ENCODE measurements at places on chromosomes 7 and 10.

- no peak for DNase-seq
Measured at GRCh38 chr7:36165059-36165458, 12.0 kb downstream of the EEPD1 start.

DNA sequence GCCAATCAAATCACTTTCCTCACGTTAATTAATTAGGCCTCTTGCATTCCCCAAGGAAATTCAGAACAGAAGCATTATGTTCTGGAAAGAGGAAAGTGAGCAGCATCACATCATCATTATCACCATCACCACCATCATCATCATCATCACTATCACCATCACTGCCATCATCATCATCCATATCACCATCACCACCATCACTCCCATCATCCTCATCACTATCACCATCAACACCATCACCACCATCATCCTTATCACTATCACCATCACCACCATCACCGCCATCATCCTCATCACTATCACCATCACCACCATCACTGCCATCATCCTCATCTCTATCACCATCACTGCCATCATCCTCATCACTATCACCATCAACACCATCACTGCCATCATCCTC, 31.4 kb upstream of the PLXNA4 start:
- DNase-seq, result no peak

DNA sequence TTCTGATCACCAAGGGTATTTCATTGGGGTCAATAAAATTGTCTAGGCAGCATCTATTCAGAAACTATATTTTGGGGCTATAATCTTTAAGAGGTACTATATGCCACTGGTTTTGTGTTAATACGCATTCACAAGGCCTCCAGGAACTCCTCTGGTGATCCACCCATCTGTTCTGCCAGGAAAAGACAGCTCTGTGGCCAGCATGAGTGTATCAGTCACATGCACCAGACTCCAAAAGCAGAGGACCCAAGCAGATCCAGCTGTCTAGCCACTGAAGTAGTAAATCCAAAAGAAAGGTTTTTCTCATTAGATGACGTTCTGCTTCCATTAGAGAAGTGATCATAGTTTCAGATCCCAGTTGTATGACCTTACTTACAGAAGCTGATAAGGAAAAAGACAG, 199.6 kb upstream of the CELF2 start:
- DNase-seq, result no peak

DNA sequence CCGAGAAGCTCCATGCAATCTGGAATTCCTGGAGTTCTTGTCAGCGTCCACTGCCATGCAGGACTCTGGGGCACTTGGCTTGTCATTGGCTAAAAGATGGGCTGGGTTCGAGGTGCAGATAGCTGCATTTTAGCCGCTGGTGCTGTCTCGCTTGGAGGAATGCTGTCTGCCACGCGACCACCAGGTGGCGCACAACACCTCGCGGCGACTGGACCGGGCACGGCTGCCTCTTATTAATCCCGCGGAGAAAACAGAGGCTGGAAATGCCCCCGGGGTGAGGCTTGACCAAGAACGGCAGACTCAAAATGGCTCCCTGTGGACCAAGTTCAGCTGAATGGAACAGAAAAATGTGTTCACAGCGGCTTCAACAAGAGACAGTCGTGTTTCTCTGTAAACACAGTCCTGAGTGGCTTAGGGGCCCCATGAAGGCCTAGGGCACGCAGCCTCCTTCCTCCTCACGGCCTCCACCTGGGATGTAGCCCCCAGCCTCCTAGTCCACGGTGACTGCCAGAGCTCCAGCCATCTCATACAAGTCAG, 46.2 kb downstream of the AOC1 start:
- peak; percentile 23 for DNase-seq

DNA sequence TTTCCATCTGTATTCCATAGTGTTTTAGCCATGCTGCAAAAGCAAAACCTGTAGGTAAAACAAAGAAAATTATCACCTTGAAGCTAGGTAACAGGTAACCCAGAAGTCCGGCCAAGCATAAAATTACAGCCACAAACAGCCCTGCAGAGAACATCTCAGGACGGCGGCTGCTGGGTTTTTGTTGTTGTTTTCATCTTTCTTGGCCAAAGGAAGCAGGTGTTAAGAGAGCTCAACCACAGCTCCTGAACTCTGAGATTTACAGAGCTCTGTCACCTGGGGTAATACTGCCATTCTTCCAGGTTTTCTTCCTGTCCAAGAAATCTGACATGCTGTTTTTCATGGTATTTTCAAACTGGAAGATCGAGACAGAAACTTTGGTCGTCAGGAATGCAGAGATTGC, 847 bp upstream of the SCIN start:
- no peak for DNase-seq

- DNase-seq, result peak; percentile 91
Measured at GRCh38 chr10:13978533-13979115, 352.1 kb downstream of the FRMD4A start.

DNA sequence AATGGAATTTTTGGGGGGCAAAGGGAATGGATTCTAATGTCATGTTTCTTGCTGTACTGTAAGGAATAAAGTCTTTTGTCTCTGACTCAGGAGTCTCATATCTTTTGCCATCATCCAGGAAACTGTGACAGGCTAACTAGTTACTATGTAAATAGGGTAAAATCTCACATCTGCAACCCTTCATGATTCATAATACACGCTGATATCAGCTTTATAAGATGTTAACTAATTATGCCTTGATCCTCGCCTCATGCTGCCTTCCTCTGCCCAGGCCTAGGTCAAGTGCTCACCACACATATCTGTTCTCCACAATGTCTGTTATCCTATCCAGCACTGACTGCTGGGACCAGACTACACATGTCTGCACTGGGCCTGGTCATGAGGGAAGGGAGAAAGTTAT, 81.3 kb upstream of the CXCL12 start:
- DNase-seq, result no peak

GRCh38 chr7:106177738-106178592, 65.9 kb upstream of the SYPL1 start:
- DNase-seq, result no peak

GRCh38 chr7:2228921-2229320, 3.8 kb downstream of the MAD1L1 start:
- peak; percentile 46 for DNase-seq

GRCh38 chr7:42972699-42973500, 40.7 kb downstream of the MRPL32 start:
- peak; percentile 92 for DNase-seq

DNA sequence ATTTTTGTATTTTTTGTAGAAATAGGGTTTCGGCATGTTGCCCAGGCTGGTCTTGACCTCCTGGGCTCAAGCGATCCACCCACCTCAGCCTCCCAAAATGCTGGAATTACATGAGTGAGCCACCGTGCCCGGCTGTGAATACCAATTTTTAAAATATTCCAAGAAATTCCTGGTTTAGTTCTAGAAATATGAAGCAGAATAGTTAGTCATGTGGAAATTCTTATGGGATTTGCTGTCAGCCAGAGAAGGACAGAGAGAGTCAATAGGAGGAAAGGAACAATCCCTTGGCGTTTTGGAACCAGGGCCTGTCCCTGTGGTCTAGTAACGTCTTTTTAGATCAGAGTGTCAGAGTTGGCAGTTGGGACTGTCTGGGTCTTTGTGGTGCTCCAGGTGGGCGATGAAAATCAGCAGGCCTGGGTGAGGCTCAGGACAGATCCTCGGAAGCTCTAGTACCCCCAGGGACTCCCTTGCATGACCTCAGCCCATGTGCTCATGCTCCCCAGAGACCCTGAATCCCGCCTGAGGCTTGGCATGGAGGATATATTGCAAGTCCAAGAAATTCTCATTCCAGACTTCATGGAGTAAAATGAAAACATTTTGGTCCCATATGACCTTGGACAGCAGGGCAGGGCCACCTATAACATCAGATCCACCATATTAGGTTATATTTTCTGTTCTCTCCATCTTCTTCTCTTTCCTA, 7.8 kb downstream of the NODAL start:
- no peak for DNase-seq

GRCh38 chr10:49602380-49603023, 7.6 kb upstream of the SLC18A3 start:
- DNase-seq, result no peak

DNA sequence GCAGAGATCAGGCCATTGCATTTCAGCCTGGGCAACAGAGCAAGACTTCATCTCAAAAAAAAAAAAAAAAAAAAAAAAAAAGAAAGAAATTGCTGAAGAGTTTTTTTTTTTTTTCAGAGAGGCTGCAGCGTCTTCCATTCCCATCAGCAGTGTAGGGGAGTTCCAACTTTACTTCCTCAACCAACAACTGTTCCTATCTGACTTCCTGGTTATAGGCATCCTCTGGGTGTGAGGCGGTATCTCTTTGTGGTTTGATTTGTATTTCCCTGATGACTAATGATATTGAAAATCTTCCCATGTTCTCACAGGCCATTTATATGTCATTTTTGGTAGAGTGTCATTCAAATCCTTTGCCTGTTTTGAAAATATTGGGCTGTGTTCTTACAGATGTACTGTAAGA, 40.2 kb downstream of the PRTFDC1 start:
- DNase-seq, result no peak

GRCh38 chr7:82539969-82540368, 96.4 kb upstream of the CACNA2D1 start:
- DNase-seq, result no peak

DNA sequence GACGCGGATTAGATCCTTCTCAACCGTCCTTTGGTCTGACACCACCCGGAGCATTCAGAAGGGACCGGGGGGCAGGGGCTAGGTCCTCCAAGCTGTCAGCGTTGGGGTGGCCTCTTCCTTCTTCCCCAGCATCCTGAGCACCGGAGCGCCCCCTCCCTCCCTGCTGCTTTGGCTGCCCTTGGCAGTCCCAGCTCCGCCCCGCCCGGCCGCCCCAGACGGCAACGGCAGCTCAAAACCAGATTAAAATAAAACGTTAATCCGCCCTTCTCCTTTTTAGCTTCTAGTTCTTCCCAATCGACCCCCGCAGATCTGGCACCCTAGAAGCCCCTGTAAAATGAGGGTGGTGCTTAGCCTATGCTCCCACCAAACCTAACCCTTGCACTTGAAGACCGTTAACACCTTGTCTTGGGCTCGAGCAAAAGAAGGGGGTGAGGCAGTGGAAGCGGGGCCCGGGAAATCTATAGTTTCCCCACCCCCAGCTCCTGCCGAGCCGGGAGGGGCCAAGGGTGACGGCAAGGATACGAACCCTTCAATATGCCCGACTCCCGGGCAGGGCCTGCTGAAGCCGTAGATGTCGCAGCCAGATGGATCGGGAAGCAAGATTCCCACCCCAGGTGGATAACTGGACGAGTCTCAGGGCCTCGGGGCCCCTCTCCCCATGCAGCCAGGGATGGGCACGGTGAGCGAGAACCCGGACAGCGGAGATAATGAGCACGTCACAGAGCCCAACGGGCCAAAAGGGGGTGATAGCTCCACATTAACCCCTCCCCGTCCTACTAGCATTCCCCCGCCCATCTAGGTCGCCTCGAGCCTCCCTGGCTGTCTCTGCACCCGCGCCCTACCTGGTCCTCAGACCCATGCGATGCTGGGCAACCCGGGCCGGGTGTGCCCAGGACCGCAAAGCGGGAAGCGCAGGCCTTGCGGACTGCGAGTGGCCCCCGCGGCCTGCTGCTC, 169.7 kb downstream of the NRF1 start:
- no peak for DNase-seq

- DNase-seq, result no peak
Measured at GRCh38 chr7:124084024-124084423, 51.2 kb upstream of the TMEM229A start.

GRCh38 chr10:100997360-100998182, 2.0 kb upstream of the LZTS2 start:
- DNase-seq, result no peak

- DNase-seq, result no peak
Measured at GRCh38 chr7:8922726-8923125, 489.3 kb downstream of the NXPH1 start.

DNA sequence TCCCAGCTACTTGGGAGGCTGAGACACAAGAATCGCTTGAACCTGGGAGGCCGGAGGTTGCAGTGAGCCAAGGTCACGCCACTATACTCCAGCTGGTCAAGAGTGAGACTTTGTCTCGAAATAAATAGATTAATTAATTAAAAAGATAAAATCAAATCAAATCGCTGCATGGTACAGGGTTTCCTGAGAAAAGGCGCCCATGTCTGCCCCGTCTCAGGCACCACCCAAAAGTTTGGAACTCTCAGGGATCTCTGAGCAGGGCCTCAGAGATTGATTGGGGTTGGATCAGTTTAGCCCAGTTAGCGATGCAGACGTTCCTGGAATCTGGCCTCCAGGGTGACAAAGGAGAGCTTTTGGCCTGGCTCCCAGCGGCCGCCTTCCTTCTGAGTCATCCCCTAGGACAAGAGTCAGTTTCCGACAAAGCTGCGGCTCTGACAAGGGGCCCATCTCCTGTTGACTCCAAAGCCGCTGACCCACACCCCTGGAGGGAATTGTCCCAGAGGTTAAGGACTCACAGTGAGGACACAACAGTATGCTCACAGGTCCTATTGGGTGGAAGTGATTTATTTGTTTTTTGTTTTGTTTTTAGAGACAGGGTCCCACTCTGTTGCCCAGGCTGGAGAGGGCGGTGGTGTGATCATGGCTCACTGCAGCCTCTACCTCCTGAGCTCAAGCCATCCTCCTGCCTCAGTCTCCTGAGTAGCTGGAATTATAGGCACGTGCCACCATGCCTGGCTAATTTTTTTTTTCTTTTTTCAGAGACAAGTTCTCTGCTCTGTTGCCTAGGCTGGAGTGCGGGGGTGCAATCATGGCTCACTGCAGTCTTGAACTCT, 6.8 kb downstream of the ORAI2 start:
- no peak for DNase-seq

- DNase-seq, result no peak
Measured at GRCh38 chr7:102215711-102216110, 71.0 kb upstream of the SH2B2 start.

- no peak for DNase-seq
Measured at GRCh38 chr7:43735403-43735801, 6.1 kb upstream of the COA1 start.

GRCh38 chr10:13453896-13454295, 74.9 kb downstream of the BEND7 start:
- DNase-seq, result no peak

DNA sequence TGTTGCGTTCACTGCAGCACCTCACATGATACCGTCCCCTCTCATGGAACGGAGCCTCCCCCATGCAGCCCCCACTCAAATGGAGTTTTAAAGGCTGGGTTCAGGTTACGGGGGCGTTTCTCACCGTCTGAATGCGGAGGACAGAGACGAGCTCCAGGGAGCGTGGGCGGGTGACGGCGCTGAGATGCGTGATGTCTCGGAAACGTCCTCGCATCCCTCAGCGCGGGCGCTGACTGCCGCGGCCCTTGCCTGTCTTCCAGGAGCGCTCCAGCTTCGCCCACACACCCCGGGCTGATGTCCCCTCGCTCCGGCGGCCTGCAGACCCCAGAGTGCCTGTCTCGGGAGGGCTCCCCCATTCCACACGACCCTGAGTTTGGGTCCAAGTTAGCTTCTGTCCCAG, 16.6 kb upstream of the AP5Z1 start:
- DNase-seq, result no peak

- DNase-seq, result peak; percentile 75
Measured at GRCh38 chr10:70673043-70673928, 980 bp downstream of the ADAMTS14 start.

GRCh38 chr10:8312781-8313180, 258.3 kb downstream of the GATA3 start:
- no peak for DNase-seq

GRCh38 chr7:110573862-110574528, 516.9 kb upstream of the LRRN3 start:
- DNase-seq, result no peak

GRCh38 chr10:35379226-35380137, 43.2 kb downstream of the CCNY start:
- no peak for DNase-seq

- DNase-seq, result no peak
Measured at GRCh38 chr7:45153233-45153632, 4.4 kb upstream of the RAMP3 start.

GRCh38 chr10:68099736-68100135, 9.6 kb upstream of the MYPN start:
- no peak for DNase-seq

All from AG09319 (cell line).